ENCODE measurements at places on chromosomes 2 and 18. TPM values are rescaled to one million over a fixed set of nuclear protein-coding genes. Genes with fewer than 3 reads are reported as not detected.

The C2orf81 gene
- 3.8 TPM for total RNA-seq

The KLHL30 gene
- total RNA-seq = 0.08 TPM

The CIDEA gene
- total RNA-seq = not detected

The TTC21B gene
- 23.9 TPM for total RNA-seq

The UGT1A8 gene
- total RNA-seq = not detected

The COX5B gene
- 247 TPM for total RNA-seq

Data from H1 (cell line).